ENCODE measurements at places on chromosomes 13 and 19.

- no peak for DNase-seq
These were observed 18.8 kb upstream of the TNFRSF19 start for GRCh38 chr13:23551213-23552008.

DNA sequence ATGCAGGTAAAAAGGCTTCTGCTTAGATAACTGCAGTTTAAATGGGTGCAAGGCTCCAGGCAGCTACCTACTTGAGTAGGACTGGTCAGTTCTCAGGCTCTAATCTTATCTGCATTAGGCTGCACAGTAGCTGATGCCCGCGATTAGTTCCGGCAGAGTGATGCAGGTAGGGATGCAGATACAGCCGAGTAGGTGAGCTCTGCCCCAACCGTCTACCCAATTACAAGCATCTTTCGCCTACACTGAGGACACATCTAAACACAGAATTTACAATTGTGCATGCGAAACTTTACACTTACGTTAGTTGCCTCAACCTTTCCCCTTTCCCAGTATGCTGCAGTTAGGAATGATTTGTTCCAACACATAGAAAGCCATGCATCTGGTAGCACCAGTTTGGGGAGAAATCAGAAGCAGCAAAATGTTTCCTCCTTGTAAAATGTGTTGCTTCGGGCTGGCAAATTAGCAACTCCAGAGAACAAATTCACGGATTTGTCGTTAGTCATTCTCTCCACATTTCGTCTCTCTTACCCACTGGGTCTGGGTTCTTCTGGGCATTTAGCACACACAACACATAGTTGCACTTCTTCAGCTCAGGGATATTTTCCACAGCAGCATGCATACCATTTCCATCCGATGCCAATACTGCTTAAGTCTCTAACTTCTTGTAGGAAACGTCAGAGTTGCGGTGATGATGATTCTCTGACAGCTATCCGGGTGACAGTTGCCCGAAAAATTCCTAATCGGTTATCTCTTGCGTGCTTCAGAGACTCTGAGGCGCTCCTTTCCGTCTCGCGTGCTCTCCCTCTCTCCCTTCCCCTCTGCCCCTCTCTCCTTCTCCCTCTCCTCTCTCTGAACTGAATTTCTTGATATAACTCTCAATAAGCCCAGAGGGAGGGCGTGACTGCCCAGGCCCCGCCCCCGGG is at the start of gene PCDH9:
Gene PCDH9 (minus strand): TSS at position 856 of the 923 bp plus-strand sequence. CDS start 1,896 bp downstream, outside the sequence.
- DNase-seq, result no peak

DNA sequence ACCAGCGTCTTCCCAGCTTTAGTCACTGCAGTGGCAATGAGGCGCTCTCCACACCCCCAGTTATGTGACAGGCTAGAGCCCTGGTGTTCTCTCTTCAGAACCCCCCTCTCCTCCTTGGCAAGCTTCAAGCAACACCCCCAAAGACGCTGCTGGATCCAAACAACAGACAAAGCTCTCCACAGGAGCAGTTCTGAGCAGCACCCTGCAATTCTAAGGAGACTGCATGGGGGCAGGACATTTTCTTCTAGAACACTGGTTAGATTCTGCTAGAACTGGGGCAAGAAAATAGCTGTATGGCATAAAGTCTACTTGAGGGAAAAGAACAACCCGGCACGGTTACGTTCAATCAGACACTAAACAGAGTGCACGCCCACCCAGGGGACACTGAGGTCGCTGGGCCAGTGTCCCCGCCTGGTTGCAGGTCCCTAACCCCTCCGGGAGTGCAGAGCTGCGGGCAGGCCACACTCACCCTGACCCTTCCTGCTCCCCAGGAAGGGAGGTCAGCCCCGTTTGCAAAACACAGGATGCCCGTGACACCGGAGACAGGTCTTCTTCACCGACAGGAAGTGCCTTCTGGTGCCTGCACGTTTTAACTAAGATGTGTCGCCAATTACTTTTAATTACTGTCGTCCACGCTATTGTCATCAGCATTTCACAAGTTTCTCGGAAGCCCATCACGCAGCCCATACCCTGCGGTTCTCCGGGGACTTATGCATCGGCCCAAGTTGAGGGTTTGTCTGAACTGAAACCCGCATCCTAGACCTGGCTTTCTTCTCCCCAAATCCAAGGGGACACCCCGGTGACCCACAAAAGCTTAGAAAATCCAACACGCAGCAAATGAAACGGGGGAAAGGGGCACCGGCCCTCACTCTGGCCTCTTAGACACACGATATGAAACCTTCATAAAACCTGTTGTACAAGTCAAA is 943 bp downstream of the GJB6 start:
- peak; percentile 21 for DNase-seq

- DNase-seq, result no peak
These were observed 158.8 kb upstream of the DACH1 start for GRCh38 chr13:72025836-72026235.

GRCh38 chr13:74987124-74987690 is 494.8 kb downstream of the TBC1D4 start:
- no peak for DNase-seq

GRCh38 chr19:13093407-13094105 is 9.1 kb downstream of the LYL1 start:
- peak; percentile 81 for DNase-seq

GRCh38 chr19:15989889-15990288 is 41.1 kb downstream of the OR10H4 start:
- no peak for DNase-seq

Measured in stimulated activated CD4-positive, alpha-beta T cell treated with anti-CD3 and anti-CD28 coated beads, Interleukin-2, amount 100 ng/mL, for 24 hours (primary cell).